ENCODE measurements at places on chromosomes 13 and 19. TPM values are rescaled to one million over a fixed set of nuclear protein-coding genes. Genes with fewer than 3 reads are reported as not detected.

DNA sequence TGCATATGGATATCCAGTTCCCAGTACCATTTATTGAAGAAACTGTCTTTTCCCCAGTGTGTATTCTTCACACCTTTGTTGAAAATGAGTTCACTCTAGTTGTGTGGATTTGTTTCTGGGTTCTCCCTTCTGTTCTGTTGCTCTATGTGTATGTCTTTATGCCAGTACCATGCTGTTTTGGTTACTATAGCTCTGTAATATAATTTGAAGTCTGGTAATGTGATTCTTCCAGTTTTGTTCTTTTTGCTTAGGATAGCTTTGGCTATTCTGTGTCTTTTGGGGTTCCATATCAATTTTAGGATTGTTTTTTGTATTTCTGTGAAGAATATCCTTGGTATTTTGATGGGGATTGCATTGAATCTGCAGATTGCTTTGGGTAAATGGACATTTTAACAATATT, 35.2 kb downstream of the ZNF136 start:
- no peak for DNase-seq

- no peak for DNase-seq
These were observed 35.6 kb upstream of the TFDP1 start for GRCh38 chr13:113548778-113549621.

Gene OR7A5
- total RNA-seq = not detected

GRCh38 chr19:29624489-29625185, 18.6 kb downstream of the POP4 start:
- DNase-seq = no peak

GRCh38 chr13:80086304-80086721, 254.6 kb downstream of the SPRY2 start:
- DNase-seq = peak; percentile 77

Gene ZNF585A
- total RNA-seq = 17.1 TPM

GRCh38 chr13:73913079-73913740, 221.0 kb downstream of the KLF12 start:
- DNase-seq = peak; percentile 46

GRCh38 chr19:18504886-18505610, 16.8 kb downstream of the ELL start:
- DNase-seq = peak; percentile 57

Gene ZMYM5
- 11.4 TPM for total RNA-seq

GRCh38 chr19:10407096-10407495, 3.8 kb upstream of the CDC37 start:
- DNase-seq = no peak

DNA sequence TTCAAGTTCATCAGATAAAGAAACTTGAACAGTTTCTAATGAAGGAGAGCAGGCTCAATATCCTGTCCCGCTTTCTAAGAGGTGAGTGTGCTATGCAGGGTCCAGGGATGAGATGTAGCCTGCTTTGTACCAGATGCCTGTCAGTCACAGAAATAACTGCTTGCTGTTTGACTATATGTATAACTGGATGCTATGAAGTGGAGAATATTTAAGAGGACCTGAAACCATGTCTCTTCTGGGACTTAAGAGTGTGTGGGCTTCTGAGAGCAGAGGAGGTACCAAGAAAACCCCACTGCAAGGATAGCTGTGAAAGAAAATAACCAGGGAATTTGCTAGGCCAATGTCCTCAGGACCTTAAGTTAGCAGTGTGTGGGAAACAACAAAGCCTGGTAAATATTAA, 246.3 kb upstream of the RFC3 start:
- DNase-seq = no peak

Gene ATP4A
- not detected for total RNA-seq

Gene CD79A
- total RNA-seq = not detected

DNA sequence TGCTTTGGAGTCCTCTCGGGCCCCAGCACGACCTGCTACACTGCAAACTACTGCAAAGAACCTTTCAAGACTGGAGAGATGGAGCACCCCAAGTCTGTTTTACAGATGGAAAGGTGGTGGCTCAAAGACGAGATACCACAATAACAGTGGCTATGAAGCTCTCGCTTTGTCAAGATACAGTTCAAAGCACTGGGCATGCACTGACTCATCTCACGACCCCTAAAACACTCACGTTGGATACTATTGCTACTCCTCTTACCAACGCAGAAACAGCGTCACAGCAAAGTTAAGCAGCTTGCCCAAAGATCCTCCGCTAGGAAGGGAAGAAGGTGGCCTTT, 24.0 kb upstream of the LAIR1 start:
- no peak for DNase-seq

DNA sequence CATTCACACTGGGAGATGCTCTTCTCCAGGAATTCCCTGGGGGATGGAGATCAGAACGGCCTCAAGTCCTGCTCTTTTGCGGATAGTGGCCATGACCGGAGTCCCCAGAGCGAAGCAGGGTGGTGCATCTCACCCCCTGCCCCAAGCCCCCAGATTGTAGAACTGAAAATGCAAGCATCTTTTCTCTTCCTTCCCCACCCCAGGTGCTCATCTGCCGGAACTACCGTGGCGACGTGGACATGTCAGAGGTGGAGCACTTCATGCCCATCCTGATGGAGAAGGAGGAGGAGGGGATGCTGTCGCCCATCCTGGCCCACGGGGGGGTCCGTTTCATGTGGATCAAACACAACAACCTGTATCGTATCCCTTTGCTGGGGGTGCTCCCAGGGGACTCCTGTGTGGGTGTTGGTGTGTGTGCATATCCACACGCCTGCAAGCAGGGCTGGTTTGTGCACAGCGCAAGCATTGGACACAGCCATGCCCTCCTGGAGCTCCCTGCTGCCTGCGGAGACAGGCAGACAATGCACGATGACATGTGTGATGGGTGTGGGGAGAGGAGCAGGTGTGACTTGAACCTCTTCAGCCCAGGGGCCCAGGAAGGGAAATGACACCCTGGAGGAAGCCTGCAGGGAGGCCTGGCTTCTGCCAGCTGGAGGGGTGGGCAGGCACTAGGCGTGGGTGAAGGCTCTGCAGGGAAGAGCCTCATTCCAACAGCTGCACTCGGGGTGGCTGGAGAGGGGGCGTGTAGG, 5.7 kb downstream of the AP1M1 start:
- no peak for DNase-seq

Gene LCP1
- total RNA-seq = 149 TPM

Gene PSG11
- total RNA-seq = not detected

Gene KLK12
- total RNA-seq = not detected

DNA sequence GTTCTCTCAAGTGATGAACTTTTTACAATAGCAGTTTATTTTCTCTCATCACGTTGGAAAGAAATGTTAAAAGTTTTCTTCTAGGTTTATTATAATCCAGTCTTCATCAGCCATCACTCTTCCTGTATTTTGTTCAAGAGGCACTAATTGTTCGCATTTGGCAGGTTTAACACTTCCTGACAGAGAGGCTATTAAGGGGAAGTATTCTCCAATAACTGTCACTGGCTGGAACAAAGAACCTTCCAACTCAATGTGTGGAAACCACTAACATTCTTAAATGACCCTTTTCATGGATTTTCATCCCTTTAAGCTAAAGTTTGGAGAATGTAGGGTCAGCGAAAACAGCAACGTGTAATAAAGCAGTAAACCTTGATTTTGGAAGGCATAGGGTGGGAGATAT, 145.1 kb downstream of the PCCA start:
- no peak for DNase-seq

Gene KLK4
- total RNA-seq = not detected

Gene KCNC3
- 0.67 TPM for total RNA-seq

GRCh38 chr19:48934837-48935236, 1.3 kb downstream of the DHDH start:
- DNase-seq = no peak

DNA sequence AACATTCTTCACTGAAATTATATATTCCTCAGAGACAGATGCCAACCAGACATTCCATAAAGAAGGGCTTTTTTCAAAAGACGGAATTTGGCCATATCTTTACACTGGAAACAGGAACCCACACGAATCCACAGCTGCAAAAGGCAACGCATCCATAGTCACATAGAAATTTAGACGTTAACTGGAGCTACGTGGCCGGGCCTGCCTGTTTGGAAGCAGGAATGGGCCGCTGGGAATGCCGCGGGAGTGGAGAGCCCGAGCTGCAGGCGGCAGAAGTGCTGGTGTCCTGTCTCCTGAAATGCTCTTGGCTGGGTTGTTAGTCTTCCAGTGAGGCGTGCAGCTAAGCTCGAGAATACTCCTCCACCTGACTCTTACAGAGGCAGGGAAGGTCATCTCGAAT, 122.2 kb downstream of the KL start:
- DNase-seq = no peak
